Activated naive CD8-positive, alpha-beta T cell treated with anti-CD3 and anti-CD28 coated beads, Interleukin-2, amount 50 U/mL, for 24 hours (primary cell): ENCODE measurements at places on chromosomes 12 and 14.
A peak's percentile ranks its signal among the peaks of the same experiment; 100 is the strongest.

GRCh38 chr12:117020536-117021220, 78.5 kb downstream of the TESC start:
- no peak for DNase-seq

- peak; percentile 71 for DNase-seq
Observed at GRCh38 chr14:34331728-34332623, 130.1 kb downstream of the SPTSSA start.

DNA sequence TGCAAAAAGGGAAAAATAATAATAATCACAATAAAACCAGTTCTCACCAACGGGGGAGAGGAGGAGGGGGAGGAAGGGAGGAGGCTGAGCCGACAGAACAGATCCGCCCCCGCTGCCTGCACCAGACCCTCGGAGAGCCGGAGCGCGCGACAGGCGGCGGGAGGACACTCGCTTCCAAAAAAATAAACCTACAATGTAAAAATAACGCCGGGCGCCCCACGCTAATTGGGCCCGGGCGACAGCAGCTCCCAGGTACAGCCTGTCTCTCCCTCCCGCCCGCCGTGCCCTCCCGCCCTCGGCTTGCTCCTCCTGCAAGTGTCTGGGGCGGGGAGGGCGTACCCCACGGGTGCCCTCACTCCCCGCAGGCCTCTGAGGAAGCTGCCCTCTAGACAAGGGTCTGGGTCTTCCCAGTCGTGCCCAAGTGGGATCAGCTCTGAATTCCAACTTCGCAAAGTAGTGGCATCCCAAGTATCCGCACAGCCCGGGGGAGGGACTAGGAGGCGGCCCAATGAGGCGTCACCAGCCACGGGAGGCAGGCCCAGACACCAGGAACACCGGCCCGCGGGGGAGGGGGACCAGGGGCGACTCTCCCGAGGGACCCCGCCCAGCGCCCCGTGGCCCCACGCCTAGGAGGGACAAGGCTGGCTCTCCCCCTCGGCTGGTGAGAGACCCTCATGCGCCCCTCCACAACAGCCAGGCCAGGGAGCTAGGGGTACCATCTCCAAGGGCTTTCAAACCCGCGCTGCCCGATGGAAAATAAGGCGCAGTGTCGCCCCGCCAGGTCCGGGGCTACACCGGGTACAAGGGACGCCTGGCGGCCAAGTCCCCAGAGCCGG, 1.0 kb downstream of the NCOR2 start:
- peak; percentile 76 for DNase-seq

DNA sequence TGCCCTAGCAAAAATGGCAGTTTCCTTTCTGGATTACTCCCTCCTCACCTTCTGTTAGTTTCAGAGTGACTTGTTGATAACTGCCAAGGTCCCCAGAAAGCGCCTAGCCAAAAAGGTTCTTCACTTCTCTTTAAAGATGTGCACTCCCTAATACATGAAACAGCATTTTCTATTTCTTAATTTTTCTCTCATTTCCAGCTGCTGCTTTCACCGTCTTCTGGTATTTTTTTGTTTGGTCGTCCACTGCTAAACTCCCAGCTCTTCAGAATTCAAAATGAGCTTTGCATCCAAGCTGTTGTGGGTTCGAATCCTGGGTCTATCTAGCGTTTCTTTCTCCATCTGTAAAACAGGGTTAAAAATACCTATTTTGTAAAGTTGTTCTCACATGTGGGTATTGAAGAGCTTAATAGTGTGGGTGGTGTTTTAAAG, 397 bp upstream of the BORCS5 start:
- no peak for DNase-seq

DNA sequence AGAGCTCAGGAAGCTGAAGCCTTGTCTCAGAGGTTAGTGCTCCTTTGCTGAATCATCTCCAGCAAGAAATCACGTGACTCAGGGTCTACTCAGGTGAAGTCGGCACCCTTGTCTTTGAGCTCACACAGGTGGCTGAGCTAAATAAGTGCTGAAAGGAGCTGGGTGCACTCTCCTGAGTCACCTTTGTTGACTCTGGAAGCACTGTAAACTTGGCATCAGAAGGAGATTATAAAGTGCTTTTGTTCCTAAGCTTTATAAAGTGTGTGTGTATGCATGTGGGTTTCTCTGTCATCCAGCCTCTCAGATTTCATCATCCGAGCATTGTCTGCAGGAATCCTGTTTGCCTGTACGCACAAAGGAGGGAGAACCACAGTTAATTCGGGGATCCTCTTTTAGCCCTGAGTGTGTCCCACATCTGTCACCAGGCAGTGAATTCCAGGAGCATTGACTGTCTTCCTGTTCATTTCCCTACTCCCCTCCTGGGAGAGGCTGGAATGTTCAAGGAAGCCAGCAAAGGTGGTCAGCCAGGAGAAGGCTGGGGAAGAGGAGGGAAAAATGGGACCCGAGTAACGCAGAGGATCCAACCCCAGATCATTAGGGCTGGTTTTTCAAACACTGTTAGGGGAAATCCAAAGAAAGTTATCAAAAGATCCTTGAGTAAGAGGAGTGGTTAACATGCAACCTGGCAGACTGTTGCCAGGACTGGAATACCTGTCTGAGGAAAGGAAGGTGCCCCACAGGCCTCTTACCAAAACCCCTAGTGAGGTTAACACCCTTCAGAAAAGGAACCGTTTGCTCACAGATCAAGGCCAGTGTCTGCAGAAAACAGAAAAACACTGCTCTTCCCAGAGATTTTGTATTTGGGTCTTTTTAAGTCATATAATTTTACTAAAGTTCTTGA, 157.5 kb upstream of the HIF1A start:
- DNase-seq: no peak

DNA sequence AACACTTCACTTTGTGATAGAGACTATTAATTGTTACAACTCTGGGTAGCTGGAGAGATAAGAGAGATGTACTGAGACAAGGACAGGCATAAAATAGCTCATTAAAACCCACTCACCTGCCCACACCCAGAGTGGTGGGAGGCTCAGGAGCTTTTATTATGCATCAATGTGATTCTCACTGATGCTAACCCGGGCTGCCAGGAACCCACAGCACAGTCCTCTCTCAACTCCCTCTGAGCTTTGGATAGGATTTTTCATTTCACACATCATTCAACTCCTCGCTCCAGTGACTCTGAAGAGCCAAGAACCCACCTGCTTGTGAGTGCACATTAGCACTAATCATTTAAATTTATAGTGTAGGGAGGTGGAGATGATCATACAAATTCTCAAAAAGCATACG, 827.9 kb downstream of the FLRT2 start:
- no peak for DNase-seq
